ENCODE measurements at places on chromosomes 3 and 15.

GRCh38 chr3:124657138-124657537 is 73.1 kb upstream of the UMPS start:
- no peak for DNase-seq

DNA sequence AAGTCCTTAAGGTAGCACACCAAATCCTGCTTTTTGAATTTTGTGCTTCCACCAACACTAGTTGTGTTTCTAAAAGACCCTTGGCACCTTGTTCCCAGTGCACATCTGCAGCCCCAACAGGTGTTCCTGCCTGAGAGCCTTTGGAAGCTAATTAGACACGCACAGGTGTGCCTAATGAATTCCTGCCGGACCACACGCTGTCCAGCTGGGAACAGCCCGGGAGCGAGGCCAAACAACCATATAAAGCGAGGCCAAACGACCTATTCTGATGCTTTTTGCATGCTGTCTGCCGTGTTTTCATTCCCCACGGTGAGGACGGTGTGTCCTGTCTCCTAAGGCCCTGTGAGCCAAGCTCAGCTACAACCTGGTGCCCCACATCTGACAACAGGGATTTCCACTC is 99.5 kb downstream of the ATG7 start:
- DNase-seq = no peak

DNA sequence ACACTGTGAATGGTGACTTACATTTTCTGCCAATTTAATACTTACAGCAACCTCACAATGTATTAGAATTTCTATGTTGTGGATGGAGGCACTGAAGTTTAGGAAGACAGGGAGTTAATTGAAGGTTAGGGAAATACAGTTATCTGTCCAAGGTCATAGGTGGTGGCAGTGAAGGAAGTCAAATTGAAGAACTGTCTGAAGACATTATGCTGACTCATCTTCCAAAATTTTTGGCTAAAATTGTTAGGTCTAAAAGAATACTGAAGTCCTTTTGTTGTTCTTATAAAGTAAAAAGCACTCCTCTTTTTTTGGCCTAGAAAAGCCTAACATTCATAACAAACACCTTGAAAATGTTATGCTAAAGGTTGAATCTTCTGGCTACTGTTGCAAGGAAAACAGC is 27.7 kb downstream of the EMC4 start:
- DNase-seq = no peak

DNA sequence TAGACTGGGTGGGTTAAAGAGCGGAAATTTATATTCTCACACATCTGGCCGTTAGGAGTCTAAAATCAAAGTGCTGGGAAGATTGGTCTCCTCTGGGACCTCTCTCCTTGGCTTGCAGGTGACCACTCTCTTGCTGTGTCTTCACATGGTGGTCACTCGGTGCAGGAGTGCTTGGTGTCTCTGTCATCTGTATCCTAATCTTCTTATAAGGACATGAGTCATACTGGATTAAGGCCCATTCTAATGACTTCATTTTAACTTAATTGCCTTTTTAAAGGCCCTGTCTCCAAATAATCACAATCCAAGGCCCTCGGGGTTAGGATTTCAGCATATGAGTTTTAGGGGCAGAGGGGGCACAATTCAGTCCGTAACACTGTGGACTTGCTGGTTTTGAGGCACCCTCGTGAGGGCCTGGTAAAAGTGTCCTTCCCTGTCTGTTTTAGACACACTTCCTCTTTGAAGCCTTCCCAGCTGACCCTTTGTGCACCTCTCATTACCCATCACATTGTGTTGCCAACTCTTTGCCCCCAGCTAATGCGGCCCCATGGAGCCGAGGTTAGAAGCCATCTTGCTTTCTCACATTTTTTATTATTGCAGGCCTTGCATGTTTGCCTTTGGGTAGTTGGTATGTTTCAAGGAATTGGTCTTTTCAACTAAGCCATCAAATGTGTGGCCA is 3.2 kb downstream of the XYLB start:
- no peak for DNase-seq

DNA sequence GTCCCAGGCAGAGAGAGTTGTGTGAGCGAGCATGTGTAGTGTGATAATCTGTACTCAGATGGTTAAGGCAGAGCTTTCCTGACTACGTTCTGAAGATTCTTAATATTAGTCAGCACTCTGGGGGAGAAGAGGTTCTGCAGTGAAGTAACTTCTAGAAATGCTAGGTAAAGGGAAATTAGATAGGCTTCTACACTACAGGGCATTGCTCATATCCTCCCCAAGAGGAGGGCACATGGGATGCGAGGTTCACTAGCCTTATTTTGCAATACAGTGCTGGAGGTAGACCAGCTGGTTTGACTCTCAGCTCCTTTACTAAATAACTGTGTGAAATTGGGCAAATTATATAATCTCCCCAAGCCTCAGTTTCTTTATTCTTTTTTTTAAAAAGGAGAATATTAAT is 300.3 kb upstream of the PDZRN3 start:
- no peak for DNase-seq

- DNase-seq = peak; percentile 56
Measured at GRCh38 chr3:66997560-66998112, 471 bp upstream of the KBTBD8 start.

- no peak for DNase-seq
Measured at GRCh38 chr3:150306906-150307305, 101.2 kb upstream of the TSC22D2 start.

DNA sequence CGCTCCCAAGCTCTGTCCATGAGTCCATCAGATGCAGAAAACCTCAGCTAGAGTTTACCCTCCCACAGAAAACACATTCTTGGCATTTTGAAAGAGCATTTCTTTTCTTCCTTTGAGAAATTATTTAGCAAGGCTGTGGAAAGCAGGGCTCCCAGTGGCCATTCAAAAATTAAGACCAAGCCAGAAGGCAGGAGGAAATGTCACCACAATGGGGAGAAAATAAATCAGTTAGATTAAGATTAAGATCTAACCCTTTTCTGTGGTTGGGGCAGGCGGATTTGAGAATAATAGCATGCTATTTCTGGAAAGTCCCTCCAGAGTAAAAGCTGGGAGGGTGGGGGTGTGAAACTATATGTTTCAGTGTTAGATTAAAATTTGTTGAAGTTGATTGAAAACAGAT is 20.2 kb downstream of the LRIG1 start:
- no peak for DNase-seq
